ENCODE measurements at places on chromosomes 3 and 15.

DNA sequence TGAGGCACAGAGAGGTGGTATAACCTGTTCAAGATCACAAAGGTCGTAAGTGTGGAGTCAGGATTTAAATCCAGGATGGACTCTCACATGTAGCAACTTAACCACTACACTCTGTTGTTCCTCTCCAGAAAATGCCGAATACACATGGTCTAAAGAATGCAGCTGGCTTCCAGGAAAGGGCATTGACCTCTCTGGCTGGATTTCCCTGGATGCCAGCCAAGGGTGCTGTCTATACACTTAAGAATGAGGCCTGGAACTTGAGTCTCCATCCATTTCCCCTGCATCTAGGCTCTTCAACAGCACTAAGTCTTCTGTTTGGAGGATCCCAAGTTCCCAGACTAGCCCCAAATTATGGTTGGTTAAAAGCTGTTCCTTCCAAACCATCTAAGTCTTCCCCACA lies 60.5 kb downstream of the CERS3 start:
- no peak for DNase-seq

GRCh38 chr3:185717121-185717520 lies 107.7 kb downstream of the IGF2BP2 start:
- DNase-seq, result no peak

- no peak for DNase-seq
Measured at GRCh38 chr3:188241072-188241471, 87.1 kb downstream of the LPP start.

DNA sequence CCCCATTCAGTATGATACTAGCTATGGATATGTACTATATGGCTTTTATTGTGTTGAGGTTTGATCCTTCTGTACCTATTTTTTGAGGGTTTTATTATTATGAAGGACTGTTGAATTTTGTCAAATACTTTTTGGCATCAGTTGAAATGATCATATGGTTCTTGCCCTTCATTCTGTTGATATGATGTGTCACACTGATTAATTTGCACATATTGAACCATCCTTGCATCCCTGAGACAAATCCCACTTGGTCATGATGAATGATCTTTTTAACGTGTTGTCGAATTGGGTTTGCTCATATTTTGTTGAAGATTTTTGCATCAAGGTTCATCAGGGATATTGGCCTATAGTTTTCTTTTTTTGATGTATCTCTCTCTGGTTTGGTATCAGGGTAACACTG lies 61.0 kb downstream of the RASA2 start:
- no peak for DNase-seq

- no peak for DNase-seq
Measured at GRCh38 chr3:39705351-39705900, 104.0 kb upstream of the MYRIP start.

DNA sequence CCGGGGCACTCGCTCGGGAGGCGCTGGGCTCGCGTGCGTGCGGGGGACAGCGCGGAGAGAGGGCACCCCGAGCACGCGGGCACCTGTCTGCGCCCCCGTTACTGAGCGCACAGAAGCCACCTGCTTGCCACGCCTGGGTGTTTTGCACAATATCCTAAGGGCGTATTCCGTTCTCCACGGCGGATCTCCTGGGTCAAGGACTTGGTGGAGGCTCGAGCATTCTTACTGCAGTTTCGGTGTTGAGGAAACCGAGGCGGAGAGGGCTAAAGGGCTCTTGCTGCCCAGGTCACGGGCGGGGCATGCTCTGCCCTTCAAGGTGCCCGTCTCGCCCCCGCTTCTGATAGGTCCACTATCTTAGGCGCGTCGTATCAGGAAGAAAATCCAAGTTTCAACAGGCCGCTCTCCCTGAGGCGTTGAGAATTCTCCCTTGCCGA lies 526 bp downstream of the GPD1L start:
- DNase-seq, result no peak

DNA sequence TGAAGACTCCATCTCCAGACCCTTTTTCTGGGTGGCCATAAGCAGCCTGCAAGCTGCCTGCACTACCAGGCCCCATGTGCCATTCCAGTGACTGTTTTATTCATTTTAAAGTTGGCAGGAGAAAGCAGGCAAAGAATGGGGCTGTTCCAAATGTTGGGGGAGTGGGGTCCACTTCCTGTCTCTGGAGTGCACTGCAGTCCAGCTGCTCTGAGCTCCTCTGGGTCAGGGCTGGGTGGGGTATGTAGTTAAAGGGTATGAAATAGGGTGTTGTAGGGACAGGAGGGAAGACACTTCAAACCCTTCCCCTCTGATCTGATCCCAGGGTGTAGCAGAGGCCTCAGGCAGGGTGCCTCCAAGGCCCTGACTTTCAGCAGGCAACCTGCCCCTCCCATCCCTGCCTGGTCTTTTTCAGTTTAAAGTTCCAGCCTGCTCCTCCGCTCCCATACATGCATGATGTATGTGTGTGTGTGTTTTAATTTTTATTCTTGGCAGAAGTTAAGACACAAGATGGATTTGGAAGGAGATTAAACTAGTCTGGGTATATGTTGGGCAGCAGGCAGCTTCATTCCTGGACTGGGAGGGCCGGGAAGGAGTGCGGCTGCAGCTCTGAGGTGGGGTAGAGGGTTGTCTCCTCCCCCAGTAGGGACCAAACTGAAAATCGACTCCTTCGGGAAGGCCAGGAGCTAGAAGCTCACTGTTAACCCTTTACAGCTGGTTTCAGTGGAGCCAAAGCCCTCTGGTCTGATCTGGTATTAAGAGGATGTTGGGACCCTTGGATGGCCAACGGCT lies 17.3 kb downstream of the BOC start:
- no peak for DNase-seq

- DNase-seq, result no peak
Measured at GRCh38 chr15:71800835-71801745, 9.3 kb upstream of the NR2E3 start.

GRCh38 chr15:41961595-41962202 lies 10.7 kb downstream of the EHD4 start:
- no peak for DNase-seq

- DNase-seq, result no peak
Measured at GRCh38 chr3:126798521-126798920, 94.5 kb downstream of the CHCHD6 start.

DNA sequence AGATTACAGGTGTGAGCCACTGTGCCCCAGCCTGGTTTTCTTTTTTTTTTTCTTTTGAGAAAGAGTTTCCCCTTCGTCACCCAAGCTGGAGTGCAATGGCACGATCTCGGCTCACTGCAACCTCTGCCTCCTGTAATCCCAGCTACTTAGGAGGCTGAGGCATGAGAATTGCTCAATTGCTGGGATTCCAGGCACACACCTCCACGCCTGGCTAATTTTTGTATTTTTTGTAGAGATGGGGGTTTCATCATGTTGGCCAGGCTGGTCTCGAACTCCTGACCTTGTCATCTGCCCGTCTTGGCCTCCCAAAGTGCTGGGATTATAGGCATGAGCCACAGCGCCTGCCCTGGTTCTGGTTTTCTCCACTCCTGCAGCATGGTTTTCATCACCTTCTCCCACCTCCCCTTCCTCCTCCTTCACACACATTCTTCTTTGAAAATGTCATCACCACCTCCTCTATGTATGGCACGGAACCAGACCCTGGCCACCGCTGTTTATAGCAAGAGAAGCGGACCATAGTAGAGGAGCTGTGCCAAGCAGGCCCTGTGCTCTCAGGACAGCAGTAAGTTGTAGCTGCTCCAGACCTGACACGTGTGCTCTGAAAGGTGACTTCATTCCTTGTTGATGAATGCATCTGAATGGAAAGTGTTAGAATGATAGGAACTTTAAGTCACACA lies 14.6 kb upstream of the AHSG start:
- no peak for DNase-seq

DNA sequence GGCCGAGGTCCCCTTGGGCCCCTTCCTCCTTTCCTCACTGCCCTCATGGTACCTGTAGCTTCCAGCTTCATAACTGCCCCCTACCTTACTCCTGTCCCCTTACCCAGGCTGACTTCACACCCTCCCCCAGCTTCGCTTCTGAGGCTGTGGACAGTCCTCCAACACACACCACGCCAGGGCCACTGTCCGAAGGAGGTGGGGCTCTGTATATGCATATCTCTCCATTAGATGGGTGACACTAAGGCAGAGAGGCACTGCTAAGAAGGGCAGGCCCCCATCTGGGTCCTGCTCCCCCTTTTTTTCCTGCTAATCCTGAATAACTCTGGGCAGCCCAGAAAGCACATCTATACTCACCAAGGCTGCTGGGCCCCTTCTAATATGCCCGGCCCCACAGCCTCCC lies 1.0 kb upstream of the COL7A1 start:
- no peak for DNase-seq

- no peak for DNase-seq
Measured at GRCh38 chr3:193132241-193132640, 108.8 kb upstream of the PLAAT1 start.

Data from D721Med (cell line).